ENCODE measurements at places on chromosomes 2 and 18. TPM values are rescaled to one million over a fixed set of nuclear protein-coding genes. Genes with fewer than 3 reads are reported as not detected.
A peak's percentile ranks its signal among the peaks of the same experiment; 100 is the strongest.

The CYP27C1 gene
- total RNA-seq, result 0.36 TPM

The POTEC gene
- total RNA-seq, result not detected

The LTBP1 gene
- total RNA-seq, result 34.0 TPM

The OTOS gene
- total RNA-seq, result not detected

The KIAA2012 gene
- not detected for total RNA-seq

DNA sequence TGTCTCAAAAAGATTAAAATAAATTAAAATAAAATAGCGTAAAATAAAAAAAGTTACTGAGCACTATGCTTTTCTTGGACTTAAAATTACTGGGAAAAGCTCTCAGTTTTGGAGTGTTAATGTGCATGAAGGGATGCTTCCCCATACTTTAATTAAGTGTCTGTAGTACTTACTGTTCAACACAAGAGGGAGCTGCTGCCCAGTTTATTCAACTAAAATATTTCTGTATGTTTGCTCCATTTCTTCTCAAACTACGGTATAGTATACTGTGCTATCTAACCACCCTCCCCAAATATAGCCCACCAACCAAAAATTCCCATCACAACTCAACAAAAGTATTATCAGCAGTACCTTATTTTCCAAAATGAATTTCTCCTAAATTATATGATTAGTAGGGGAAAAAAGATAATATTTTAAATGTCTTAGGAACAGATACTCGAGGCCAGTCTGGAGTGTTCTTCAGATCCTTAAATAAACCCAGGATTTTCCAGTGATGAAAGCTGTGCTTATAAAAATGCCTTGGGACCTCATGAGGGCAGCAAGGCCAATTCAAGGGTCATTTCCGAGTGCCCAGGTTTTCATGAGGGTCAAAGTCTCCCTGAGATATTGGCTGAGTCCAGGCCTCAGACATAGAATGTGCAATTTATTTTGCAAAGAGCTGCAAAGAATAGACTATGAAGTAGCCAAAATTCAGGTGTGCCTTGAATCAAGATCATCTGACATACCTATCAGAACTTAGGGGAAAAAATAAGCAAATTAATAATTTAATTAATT is 64.1 kb downstream of the CHRNA1 start:
- H3K27ac ChIP-seq, result no peak overlapping the region
- DNase-seq, result peak; percentile 56
- H3K4me3 ChIP-seq, result no peak overlapping the region

DNA sequence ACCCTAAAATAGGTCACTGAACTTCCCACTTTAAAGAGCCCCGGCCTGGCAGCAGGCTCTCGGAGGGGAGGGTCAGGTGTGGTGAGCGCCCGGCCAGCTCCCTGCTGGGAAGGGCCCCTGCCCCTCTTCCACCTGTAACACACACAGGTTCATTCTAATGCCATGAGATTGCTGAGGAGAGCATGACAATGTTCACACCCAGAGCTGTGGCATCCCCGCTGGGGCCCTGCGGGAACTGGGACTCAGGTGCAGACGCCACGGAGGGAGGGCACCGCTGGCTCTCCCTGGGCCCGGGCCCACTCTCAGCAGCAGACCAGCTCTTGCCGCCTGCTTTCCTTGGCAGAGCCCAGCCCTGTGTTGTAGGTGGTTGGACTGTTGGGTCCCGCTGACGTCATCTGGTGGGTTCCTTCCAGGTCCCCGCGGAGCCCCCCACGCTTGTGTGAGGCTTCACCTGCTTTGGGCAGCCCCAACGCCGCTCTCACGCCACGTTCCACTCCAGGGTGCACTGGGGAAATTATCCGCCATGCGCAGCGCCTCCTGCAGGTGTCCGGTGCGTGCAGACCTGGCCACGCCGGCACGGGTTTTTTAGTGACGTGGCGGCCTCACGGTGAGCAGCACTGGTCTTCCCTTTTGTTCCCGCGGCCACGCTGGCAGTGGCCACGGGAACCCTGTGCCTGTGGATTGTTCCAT is 50.4 kb upstream of the KCNG2 start:
- no peak overlapping the region for H3K27ac ChIP-seq
- no peak overlapping the region for H3K4me3 ChIP-seq
- no peaks in the 10 kb centered on the region for H3K4me1 ChIP-seq
- no peaks in the 10 kb centered on the region for H3K27me3 ChIP-seq
- DNase-seq, result no peak

The CFAP53 gene
- not detected for total RNA-seq

DNA sequence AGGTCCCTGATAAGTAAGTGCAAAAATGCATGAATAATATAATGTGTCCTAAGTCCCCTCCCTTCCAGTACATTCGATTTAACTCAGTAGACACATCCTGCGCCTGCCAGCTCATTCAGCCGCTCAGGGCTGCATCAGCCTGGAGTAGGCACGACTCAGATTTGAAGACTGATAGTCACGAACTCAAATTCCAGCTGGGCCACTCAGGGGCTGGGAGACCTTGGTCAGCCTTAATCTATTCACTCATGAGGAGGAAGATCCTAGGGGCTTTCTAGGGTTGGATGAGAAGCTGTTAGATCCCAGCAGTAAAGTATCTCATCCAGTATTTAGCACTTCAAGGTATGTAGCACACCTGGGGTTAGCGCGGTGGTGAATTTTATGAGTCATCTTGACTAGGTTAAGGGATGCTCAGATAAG is 98.9 kb upstream of the ODC1 start:
- peak; percentile 89 for DNase-seq
- H3K4me1 ChIP-seq, result peaks cover 28% of the 10 kb centered on the region
- H3K27me3 ChIP-seq, result no peaks in the 10 kb centered on the region
- H3K27ac ChIP-seq, result peak overlapping the region; percentile 83

The C1QL2 gene
- total RNA-seq, result not detected

DNA sequence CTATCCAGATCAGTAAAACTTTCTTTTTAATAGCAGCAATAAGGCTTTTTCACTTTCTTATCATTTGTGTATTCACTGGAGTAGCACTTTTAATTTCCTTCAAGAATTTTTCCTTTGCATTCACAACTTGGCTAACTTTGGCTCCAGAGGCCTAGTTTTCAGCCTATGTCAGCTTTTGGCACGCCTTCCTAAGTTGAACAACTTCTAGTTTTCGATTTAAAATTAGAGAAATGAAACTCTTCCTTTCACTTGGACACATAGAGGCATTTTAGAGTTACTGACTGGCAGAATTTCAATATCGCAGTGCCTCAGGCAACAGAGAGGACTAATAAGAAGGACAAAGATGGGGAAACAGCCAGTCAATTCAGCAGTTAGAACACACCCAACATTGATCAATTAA is 577.4 kb downstream of the DSC3 start:
- no peaks in the 10 kb centered on the region for H3K27me3 ChIP-seq
- H3K27ac ChIP-seq, result no peak overlapping the region
- no peaks in the 10 kb centered on the region for H3K36me3 ChIP-seq

- no peak overlapping the region for H3K27ac ChIP-seq
- no peaks in the 10 kb centered on the region for H3K27me3 ChIP-seq
- H3K4me3 ChIP-seq, result no peak overlapping the region
- H3K4me1 ChIP-seq, result no peaks in the 10 kb centered on the region
- H3K36me3 ChIP-seq, result no peaks in the 10 kb centered on the region
- DNase-seq, result no peak
Measured at GRCh38 chr2:37637190-37637860, 34.1 kb downstream of the CDC42EP3 start.

The POLR1B gene
- 31.6 TPM for total RNA-seq

The PMAIP1 gene
- 41.5 TPM for total RNA-seq

- no peaks in the 10 kb centered on the region for H3K36me3 ChIP-seq
- no peak for DNase-seq
- no peaks in the 10 kb centered on the region for H3K4me1 ChIP-seq
- H3K27ac ChIP-seq, result no peak overlapping the region
- no peak overlapping the region for H3K4me3 ChIP-seq
- no peaks in the 10 kb centered on the region for H3K27me3 ChIP-seq
Measured at GRCh38 chr2:69031466-69031865, 18.5 kb downstream of the ANTXR1 start.

GRCh38 chr2:68798569-68798968 is 64.0 kb downstream of the ARHGAP25 start:
- no peak for DNase-seq
- no peak overlapping the region for H3K27ac ChIP-seq
- peaks cover 7% of the 10 kb centered on the region for H3K27me3 ChIP-seq
- no peaks in the 10 kb centered on the region for H3K36me3 ChIP-seq
